ENCODE measurements at places on chromosomes 3 and 15. TPM values are rescaled to one million over a fixed set of nuclear protein-coding genes. Genes with fewer than 3 reads are reported as not detected.

The DUOXA2 gene
- total RNA-seq = not detected

GRCh38 chr3:45198264-45199260 lies 27.5 kb downstream of the TMEM158 start:
- no peak for DNase-seq

GRCh38 chr3:120846073-120846472 lies 61.9 kb upstream of the STXBP5L start:
- DNase-seq = no peak

GRCh38 chr3:184289426-184289938 lies 9.6 kb upstream of the PSMD2 start:
- DNase-seq = no peak

DNA sequence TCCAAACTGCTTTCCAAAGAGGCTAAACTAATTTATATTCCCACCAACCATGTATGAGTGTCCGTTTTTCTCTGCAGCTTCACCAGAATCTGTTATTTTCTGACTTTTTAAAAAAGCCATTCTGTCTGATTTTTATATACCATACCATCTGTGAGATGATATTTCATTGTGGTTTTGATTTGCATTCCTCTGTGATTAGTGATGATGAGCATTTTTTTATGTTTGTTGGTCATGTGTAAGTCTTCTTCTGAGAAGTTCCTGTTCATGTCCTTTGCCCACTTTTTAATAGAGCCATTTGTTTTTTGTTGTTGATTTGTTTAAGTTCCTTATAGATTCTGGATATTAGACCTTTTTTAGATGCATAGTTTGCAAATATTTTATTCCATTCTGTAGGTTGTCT lies 179.4 kb upstream of the ALCAM start:
- no peak for DNase-seq

Measured in lower leg skin (tissue), 4 donors.